ENCODE measurements at places on chromosomes 1 and 21. TPM values are rescaled to one million over a fixed set of nuclear protein-coding genes. Genes with fewer than 3 reads are reported as not detected.

GRCh38 chr1:25082216-25082899 lies 149.9 kb downstream of the SYF2 start:
- H3K27me3 ChIP-seq, result no peaks in the 10 kb centered on the region
- DNase-seq, result peak; percentile 79
- H3K27ac ChIP-seq, result peak overlapping the region; percentile 50
- no peak overlapping the region for H3K4me3 ChIP-seq
- peaks cover 19% of the 10 kb centered on the region for H3K4me1 ChIP-seq
- H3K36me3 ChIP-seq, result no peaks in the 10 kb centered on the region

GRCh38 chr1:182567629-182568028 lies 21.4 kb downstream of the RNASEL start:
- H3K4me3 ChIP-seq, result no peak overlapping the region
- no peaks in the 10 kb centered on the region for H3K36me3 ChIP-seq

DNA sequence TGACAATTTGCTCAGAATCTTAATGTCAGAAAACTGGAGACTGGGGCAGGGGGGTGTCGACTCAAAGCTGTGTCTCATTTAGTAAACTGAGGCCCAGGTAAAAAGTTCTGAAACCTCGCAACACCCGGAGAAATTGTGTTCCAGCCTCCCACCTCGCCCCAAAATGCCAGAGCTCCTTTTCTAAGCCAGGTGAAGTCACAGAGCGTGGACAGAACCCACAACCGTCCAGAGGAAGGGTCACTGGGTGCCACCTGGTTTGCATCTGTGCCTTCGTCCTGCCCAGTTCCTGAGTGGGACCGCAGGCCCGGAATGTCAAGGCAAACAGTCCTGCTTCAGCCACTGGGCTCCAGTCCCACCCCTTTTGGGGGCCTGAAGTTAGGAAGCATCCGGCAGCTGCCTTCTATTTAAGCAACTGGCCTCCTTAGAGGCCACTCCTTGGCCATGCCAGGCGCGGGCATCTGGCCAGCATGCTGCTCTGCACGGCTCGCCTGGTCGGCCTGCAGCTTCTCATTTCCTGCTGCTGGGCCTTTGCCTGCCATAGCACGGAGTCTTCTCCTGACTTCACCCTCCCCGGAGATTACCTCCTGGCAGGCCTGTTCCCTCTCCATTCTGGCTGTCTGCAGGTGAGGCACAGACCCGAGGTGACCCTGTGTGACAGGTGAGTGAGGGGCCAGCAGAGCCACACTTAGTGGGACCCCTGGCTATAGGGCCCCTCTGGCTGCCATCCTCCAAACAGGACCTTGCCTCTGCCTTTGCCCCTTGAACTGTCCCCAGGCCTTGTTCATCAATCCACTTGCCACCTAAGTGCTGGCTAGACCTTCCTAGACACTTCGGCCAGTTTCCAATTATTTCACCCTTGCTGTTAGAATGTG lies at the start of gene TAS1R1:
TAS1R1 (plus strand) TSS at position 401 of the 872 bp plus-strand sequence; CDS start at position 468, 67 bp downstream.
- peak within 1 kb of the TSS; percentile 89 for H3K4me3 ChIP-seq
- H3K36me3 ChIP-seq, result peaks cover 10% of the 10 kb centered on the region
- no peak for DNase-seq
- H3K27me3 ChIP-seq, result no peaks in the 10 kb centered on the region

DNA sequence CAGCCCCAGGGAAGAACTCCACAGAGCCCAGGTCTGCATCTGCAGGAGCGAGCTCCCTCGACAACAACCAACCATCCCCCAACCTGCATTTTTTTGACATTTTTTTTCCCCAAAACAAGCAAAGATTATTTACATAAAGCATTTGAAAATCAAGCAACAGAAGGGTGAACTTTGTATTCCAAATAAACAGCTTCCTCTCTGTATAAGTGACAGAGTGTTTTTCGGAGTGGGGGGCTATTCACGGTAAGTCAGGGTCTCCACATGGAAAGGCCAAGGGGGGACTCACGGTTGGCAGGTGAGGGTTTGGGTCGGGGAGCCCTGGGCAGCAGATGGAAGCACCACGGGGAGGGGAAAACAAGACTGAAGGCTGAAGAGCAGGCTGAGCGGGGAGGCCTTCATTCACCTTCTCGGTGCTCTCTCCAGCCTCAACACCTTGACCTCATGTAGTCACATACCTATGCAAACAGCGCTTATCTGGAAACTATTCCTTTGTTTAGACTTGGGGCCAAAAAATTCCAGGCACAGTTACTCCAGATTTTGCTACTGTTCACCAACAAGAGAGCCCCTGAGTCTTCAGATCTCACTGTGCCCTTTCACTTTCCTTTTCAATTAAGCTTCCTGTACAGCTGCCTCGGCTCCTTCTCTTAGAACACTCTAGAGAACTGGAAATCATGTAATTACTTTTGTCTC lies 27.6 kb downstream of the C2CD2 start:
- H3K4me1 ChIP-seq, result peaks cover 21% of the 10 kb centered on the region
- H3K27me3 ChIP-seq, result no peaks in the 10 kb centered on the region
- H3K4me3 ChIP-seq, result peak overlapping the region; percentile 50
- DNase-seq, result peak; percentile 39
- H3K36me3 ChIP-seq, result 0 out of 2 replicates have a peak, but pooled peaks cover 4% of the 10 kb centered on the region

- H3K27me3 ChIP-seq, result peaks cover 13% of the 10 kb centered on the region
- H3K4me1 ChIP-seq, result peaks cover 2% of the 10 kb centered on the region
- DNase-seq, result peak; percentile 87
- H3K36me3 ChIP-seq, result no peaks in the 10 kb centered on the region
Measured at GRCh38 chr1:211469938-211470529, 21.9 kb downstream of the RD3 start.

The HMGCS2 gene
- total RNA-seq, result not detected

The FAM177B gene
- not detected for total RNA-seq
